Fibroblast of the aortic adventitia (primary cell): ENCODE measurements at places on chromosomes 5 and 9. TPM values are rescaled to one million over a fixed set of nuclear protein-coding genes. Genes with fewer than 3 reads are reported as not detected.
A peak's percentile ranks its signal among the peaks of the same experiment; 100 is the strongest.

The PCDHGA2 gene
- total RNA-seq, result 2.5 and 3.9 TPM in 2 replicates

The TTLL11 gene
- total RNA-seq, result 4.8 and 7.3 TPM in 2 replicates

The FST gene
- 80.2 and 104 TPM in 2 replicates for total RNA-seq

The CTXN3 gene
- total RNA-seq, result not detected in 2 replicates

The EQTN gene
- total RNA-seq, result not detected in 2 replicates

The RNF180 gene
- total RNA-seq, result 1.4 and 3.4 TPM in 2 replicates

The IFNA2 gene
- total RNA-seq, result not detected in 2 replicates

The MARCHF11 gene
- not detected in 2 replicates for total RNA-seq

The ACER2 gene
- 1.3 and 2.4 TPM in 2 replicates for total RNA-seq

- no peak for DNase-seq
Measured at GRCh38 chr5:5572010-5572865, 149.8 kb downstream of the ICE1 start.

GRCh38 chr9:81787747-81788632 is 98.6 kb upstream of the TLE1 start:
- DNase-seq, result peak; percentile 99

- DNase-seq, result no peak
Measured at GRCh38 chr5:172456076-172456722, 1.9 kb upstream of the SH3PXD2B start.

DNA sequence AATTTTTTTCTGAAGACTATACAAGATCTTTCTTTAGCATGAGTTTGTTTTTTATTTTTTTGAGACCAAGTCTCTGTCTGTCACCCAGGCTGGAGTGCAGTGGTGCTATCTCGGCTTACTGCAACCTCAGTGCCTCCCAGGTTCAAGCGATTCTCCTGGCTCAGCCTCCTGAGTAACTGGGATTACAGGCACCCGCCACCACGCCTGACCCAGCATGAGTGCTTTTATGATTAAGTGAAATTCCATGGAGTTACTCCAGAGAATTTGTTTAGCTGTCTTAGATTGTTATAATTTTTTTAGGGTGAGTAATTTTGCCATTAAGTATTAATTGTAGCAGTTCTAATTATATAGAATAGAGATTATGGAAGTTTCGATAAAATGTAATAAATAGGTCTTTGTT is 14.3 kb downstream of the YTHDC2 start:
- no peak for DNase-seq

DNA sequence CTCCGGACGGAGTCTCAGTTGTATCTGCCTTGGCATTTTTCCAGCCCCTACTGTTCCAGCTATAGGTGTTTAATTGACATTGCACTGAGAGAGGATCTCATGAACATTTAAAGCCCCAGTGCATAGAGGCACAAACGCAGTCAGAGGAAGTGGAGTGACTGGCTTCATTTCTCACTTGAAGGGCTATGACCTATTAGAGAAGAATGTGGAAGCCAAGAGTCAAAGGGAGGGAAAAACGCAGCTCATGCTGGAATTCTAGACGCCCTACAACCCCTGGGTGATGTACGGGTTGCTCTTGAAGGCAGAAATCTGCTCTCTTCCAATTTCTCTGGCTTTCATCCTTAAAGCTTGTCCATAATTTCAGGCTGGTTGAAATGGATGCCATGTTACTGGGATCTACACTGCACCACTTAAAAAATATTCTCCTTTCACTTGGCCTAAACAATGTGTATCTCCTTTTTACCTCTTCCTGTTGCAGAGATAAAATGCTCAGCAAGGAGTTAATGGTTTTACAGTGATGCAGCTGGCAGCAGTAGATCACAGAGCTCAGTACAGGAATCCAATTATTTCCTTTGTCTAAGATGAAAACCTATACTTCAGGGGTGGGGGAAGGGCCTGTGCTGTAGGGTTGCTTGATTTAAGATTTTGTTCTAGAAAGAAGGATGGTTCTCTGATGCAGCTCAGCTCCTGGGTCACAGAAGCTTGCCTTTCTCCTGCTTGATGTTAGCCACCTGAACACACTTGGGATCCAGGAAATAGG is 61.8 kb upstream of the MAMDC2 start:
- DNase-seq, result peak; percentile 28

- no peak for DNase-seq
Measured at GRCh38 chr5:25033658-25034057, 388.9 kb upstream of the CDH10 start.

DNA sequence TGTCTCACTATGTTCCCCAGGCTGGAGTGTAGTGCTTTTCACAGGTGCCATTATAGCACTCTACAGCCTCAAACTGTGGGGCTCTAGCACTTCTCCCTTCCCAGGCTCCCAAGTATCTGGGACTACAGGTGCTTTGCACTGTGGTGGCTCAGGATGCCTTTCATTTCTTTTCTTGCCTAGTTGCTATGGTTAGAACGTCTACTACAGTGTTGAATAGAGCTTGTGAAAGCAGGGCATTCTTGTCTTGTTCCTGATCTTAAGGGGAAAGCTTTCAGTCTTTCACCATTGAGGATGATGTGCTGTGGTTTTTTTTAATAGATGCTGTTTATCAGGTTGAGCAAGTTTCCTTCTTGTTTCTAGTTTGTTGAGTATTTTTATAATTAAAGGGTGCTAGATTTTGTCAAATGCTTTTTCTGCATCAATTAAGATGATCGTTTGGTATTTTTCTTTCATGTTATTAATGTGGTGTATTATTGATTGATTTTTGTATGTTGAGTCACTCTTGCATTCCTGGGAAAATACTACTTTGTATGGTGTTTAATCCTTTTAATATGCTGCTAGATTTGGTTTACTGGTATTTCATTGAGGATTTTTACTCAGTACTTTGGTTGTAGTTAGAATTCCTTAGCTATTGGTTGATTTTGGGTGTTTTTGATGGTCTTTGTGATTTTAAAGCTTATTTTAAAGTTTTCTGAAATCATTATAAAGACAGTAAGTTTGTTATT is 35.6 kb downstream of the GPBP1 start:
- DNase-seq, result peak; percentile 2

DNA sequence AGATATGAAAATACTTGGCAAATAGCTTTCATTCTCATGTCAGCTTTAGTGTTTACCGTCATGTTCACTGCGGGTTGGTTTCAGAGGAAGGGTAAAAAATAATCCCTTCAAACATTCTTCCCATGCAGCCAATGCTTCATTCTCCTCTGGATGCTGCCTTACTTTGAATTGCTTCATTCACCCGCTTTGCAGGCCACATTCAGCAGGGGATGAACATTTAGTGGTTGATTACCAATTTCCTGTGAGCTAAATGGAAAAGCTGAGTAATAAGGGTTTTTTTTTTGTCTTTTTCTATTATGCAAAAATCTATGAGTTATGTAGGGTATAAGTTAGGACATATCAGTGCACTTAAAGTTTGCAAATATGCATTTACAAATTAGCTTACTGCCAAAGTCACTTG is 96.3 kb upstream of the MEF2C start:
- peak; percentile 41 for DNase-seq

- no peak for DNase-seq
Measured at GRCh38 chr9:19423163-19423562, 14.4 kb downstream of the ACER2 start.

DNA sequence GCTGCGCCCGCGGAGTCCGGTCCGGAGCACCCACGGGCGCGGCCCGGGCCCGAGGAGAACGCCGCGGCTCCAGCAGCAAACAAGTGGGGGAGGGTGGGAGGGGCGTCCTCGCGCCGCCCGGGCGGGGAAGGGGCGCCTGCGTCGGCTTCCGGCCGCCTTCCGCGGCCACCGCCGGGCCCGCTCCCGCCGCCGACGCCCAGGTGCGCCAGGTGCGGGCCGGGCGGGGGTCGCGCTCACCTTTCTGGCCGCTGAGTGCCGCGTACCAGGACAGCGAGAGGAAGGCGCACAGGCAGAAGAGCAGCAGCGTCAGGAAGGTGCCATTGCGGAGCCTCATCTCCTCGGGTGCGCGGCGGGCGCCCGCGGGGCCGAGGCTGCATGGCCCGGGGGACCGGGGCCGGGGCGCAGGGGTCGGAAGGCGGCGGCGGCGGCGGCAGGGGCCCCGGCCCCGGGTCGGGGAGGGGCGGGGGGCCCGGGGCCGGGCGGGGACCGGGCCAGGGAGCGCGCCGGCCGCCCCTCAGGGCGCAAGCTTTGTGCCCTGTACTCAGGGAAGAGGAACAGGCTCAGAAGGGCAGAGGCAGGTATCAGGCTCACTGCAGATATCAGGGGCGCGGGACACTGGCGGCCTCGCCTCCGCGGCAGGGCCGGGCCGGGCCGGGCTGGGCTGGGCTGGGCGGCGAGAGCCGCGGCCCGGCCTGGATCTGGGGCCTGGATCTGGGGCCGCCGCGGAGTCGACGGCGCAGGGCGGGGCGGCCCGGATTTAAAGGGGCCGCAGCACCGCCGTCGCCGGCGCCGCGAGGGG is at the start of gene MGAT4B:
TSS of gene MGAT4B (minus strand) at position 617 of the 799 bp plus-strand sequence. CDS start at position 334, 283 bp downstream.
- peak; percentile 61 for DNase-seq

DNA sequence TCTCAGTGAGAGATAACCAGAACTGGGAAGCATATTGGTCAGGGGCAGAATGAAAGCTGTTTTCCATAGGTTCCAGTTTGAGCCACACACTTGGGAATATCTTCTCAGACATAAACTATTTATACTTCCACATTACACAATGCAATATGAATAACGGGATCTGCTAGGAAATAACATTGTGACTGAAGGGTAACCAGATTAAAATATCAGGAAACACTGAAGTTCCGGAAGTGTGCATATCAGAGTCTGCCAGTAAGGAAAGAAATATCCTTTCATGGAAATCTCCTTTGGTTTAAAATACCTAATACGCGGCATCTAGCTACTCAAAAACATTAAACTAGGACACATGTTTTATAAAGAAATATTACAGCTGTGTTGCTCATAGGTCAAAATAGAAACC is 56.3 kb downstream of the ST8SIA4 start:
- peak; percentile 29 for DNase-seq

DNA sequence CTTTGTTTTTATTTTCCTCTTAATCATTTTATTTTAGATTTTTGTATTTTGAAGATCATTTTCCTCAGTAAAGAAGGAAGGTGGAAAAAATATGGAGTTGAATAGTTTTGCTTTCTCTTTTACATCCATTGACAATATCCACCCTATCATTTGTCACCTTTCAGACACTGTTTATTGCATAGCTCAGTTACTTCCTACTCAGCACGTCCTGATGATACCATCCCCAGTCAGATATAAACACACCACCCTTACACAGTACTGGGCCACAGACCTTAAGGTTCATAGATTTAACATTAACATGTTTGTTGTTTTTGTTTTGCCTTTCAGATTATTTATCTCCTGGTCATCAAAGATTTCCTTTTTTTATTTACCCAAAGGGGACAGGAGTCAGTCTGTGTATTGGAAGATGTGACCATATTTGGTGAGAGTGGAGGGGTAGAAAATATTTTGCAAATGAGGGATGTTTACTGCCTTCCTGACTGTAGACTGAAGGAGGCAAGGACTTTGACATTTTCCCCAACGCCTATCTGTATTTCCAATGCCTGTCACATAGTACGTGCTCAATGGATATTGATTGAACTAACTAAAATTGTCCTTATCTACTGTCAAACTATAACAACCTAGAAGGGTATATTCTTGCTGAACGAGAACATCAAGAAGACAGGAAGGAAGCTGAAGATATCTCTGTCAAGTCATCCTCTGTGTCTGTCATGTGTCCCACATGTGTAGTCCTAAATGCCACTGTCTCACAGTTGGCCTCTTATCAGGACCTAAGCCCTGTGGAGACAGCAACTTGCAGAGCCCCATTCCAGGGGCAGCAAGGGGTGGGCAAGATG is 15.6 kb downstream of the STX17 start:
- DNase-seq, result no peak

DNA sequence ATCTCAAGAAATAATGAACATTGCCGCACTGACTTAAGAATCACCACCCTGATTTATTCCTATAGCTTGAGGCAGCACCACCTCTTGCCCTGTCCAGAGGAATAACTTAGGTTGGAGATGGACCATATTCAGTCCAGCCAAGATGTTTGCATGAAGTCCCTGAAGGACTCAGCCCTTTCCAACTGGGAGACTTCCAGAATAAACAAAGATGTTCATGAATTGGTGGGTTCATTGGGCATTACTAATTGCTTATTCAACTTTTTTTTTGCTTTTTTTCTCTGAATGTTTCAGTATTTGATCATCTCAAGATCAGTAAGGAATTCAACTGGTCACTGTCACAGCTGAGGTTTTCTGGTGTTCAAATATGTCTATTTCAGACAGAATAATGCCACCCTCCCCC is 470.6 kb downstream of the CCDC171 start:
- DNase-seq, result peak; percentile 63

GRCh38 chr5:175687231-175687701 is 29.4 kb downstream of the HRH2 start:
- DNase-seq, result no peak

DNA sequence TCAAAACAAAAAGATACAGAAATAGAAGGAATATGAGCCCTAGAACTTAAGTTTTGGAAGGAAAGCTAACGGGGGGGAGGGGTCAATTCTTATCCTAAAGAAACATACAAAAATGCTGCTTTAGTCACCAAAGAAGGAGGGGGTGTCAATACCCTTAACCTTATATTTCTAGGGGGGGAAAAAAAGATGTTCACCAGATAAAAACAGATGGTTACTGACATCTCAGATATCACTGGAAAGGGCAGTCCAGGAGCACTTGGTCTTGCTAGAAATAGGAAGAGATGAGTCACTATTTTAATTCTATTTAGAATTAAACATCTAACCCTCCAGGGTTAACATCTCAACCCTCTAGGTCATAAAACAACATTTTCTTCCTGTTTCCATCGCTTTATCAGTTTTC is 1.7 kb downstream of the DIAPH1 start:
- DNase-seq, result peak; percentile 22

- peak; percentile 4 for DNase-seq
Measured at GRCh38 chr9:111400564-111400898, 70.5 kb upstream of the OR2K2 start.

- DNase-seq, result peak; percentile 74
Measured at GRCh38 chr5:36414869-36415282, 113.2 kb upstream of the RANBP3L start.

DNA sequence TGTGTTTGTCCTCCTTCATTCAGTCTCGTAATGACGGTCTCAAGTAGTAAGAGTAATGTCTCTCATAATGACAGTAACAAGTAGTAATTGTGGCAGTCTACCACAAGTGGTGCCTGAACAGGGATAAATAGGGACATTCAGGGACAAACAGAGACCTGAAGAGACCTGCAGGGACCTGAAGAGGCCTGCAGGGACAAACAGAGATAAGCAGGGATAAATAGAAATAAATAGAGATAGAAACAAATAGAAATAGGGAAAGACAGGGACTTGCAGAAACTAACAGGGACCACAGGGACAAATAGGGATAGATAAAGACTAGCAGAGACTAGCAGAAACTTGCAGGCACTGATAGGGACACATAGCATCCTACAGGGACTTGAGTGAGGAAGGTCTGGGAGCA is 7.9 kb downstream of the UGT3A2 start:
- no peak for DNase-seq

- no peak for DNase-seq
Measured at GRCh38 chr5:141873933-141874261, 4.3 kb downstream of the PCDH1 start.
